ENCODE measurements at places on chromosomes 7 and 10.

- no peak for DNase-seq
Observed at GRCh38 chr10:97795886-97796285, 24.1 kb upstream of the SFRP5 start.

DNA sequence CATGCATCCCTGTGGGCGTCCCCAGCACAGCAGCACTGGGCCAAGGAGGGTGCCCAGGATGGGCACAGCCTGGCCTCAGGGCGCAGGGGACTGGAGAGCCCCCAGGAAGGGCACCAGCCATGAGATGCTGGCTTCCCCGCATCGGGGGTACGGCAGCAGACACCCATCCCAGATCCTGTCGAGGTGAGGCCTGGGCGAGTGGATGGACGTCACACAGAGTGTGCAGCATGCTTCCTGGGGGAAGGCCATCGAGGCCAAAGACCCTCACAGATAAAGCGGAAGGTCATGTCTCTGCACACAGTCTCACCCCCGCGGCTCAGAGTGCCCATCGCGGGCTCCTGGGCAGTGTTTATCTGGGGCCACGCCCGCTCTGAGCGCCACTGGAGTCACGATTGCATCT is 18.8 kb downstream of the ADGRA1 start:
- no peak for DNase-seq

- peak; percentile 16 for DNase-seq
Observed at GRCh38 chr10:28592953-28593352, 60.0 kb downstream of the WAC start.

GRCh38 chr7:139887992-139888481 is 59.0 kb downstream of the TBXAS1 start:
- no peak for DNase-seq

DNA sequence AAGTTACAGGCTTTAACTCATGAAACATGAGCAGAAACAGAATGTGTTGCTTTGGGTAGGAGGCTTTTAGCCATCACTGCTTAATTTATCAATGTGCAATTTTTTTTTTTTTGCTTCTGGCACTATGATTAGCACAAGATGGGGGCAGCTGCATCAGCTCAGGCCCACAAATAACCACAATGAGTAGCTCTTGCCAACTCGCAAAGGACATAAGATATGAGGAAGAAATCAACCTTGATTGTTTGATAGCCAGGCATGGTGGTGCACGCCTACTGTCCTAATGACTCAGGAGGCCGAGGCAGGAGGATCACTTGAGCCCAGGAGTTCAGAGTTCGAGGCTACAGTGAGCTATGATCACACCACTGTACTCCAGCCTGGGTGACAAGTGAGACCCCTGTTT is 12.3 kb downstream of the NOD1 start:
- DNase-seq, result no peak

DNA sequence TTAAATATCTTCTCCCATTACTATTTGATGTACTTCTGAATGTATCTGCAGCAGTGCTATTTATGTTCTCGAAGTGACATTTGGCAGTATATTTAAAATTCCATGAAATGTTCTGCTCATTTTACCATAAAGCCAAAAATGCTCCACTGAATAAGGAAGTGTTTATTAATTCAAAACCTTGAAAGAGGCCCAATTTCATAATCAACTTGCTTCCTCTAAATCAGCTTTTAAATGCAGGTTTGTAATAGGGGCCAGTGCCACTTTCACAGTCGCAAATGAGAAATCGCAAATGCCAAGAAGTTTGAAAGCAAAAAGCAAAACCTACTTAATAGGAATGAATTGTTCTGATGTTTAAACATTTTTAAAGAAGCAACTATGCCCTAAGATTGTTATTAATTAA is 11.4 kb downstream of the NHLRC2 start:
- DNase-seq, result no peak

DNA sequence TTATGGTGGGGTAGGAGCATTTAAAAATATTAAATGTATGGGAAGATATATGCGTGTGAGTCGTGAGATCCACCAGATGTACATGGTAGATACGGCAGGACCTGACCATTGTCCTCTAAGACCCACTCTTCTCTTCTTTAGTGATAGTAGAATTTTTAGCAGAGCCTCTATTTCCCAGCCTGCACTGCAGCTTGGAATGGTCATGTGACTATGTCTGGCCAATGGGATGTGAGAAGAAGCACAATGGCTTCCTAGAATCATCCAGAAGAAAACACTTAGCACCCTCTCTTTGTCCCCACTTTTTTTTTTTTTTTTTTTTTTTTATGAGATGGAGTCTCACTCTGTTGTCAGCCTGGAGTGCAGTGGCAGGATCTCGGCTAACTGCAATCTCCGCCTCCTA is 86.6 kb upstream of the CYTH3 start:
- no peak for DNase-seq

Data from NCI-H460 (cell line).